ENCODE measurements at places on chromosomes 13 and 19. TPM values are rescaled to one million over a fixed set of nuclear protein-coding genes. Genes with fewer than 3 reads are reported as not detected.

GRCh38 chr13:111304603-111305289, 15.7 kb upstream of the TEX29 start:
- no peak for DNase-seq

GRCh38 chr19:55112777-55113569, 4.5 kb downstream of the PPP1R12C start:
- DNase-seq, result peak; percentile 44

DNA sequence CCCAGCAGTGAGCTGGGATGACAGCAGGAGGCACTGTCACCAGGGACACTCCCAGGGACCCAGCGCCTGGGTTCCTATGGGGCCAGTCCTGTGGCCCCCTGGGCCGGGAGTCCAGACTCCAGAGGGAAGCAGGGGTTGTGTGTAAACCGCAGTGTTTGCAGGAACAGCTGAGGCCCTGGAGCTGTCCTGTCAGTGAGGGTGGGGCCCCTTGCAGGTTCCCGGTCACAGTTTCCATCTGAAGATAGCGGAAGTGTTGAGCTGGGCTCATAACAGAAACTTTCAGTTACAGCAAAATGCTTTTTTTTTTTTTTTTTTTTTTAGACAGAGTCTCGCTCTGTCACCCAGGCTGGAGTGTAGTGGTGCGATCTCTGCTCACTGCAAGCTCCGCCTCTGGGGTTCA, 17.7 kb upstream of the CSNK1G2 start:
- DNase-seq, result no peak

GRCh38 chr19:45187421-45188100, 9.0 kb downstream of the BLOC1S3 start:
- DNase-seq, result peak; percentile 73

DNA sequence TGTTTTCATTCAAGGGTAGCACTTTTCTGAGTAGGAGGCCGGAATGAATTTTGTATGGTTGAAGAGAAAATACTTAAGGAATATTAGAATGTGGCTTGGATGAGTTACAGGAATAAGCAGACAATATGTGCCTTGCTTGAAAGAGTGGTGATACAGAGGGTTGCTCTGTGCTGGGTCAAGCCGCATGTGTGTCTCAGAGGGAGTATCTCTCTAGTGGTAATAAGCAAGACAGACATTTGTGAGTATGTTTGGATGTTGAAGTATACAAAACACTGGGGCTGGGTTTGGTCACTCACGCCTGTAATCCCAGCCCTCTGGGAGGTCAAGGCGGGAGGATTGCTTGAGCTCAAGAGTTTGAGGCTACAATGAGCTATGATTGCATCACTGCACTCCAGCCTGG, 103.9 kb downstream of the LMO7 start:
- no peak for DNase-seq

The NR2F6 gene
- 45.0 TPM for polyA plus RNA-seq

The PSG5 gene
- not detected for polyA plus RNA-seq

Data from stomach (tissue), 19 donors.